ENCODE measurements at places on chromosomes 5 and 9.

GRCh38 chr9:109499631-109500410, 1.7 kb upstream of the PTPN3 start:
- DNase-seq, result peak; percentile 26

DNA sequence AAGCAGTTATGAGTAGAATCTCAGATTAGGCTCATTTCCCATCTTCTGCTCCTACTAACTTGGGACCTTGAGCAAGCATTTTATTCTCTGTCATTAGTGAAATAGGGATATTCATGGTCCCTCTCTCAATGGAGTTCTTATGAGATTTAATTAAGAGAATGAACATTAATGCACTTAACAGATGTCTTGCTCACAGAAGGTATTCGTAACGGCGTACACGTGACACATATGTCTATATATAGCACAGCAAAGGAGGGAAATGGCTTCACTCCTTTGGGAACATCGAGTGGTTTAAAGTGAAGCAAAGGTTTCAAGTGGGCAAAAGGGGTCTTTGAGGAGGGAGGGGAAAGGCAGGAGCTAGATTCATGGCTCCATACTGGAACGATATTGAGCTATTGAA, 24.6 kb downstream of the KDM4C start:
- DNase-seq, result no peak

GRCh38 chr5:59416026-59416425, 477.5 kb downstream of the PDE4D start:
- DNase-seq, result no peak

- DNase-seq, result no peak
Observed at GRCh38 chr5:1756481-1756880, 43.2 kb downstream of the MRPL36 start.

DNA sequence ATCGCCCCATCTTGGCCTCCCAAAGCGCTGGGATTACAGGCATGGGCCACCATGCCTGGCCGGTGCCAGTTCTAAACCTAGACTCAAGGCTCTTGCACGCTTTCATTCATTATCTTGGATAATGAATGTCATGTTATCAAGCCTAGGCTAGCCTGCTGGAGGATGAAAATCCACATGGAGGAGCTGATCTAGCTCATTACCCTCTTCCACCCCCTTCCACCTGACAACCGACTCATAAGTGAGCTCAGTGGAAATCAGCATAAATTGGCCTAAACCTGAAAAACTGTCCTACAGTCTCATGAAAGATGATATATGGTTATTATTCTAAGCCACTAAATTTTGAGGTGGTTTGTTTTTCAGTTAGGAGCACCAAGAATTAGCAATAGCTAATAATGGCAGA, 3.6 kb upstream of the TGFBR1 start:
- no peak for DNase-seq

GRCh38 chr9:105978826-105979225, 284.5 kb downstream of the TMEM38B start:
- DNase-seq, result no peak

DNA sequence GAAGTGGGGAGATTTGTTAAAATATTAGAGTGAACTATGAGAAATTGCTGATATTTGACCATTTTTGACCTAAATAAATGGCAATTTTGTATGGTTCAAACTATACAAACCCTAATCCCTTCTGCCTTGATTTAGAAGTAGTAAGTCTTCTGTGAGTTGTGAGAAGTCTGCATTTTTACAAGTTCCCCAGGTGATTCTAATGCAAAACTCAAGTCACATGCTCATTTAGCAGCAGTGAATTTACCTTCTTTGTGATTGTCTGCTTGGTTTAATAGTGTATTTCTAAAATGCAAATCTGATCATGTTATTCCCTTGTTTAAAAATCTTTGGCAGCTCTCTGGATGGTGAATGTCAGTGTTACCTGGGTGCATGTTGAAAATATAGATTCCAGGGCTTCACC, 2.8 kb downstream of the MEGF10 start:
- DNase-seq, result no peak

DNA sequence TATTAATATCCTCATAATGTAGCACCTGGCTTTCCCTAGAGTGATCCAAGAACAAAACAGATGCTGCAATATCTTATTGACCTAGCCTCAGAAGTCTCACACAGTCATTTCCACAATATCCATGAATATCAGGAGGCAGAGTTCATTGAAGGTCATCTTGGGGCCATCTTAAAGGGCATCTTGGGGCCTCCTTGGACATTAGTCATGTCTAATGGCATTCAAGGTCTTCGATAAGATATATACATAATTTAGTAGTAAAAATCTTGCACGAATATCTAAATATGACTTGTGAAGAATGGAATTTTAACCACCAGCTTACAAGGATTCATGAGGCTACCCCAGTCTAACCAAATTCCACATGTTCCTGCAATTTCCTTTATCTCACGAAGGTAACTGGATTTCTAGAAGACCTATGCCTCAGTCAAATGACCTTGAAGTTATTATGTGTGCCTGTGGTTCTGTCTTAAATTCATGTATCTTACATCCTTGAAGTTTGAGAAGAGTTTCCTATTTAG, 163.6 kb upstream of the SPEF2 start:
- no peak for DNase-seq
